Upper lobe of left lung (tissue), 6 donors: ENCODE measurements at places on chromosomes 7 and 10. TPM values are rescaled to one million over a fixed set of nuclear protein-coding genes. Genes with fewer than 3 reads are reported as not detected.
A peak's percentile ranks its signal among the peaks of the same experiment; 100 is the strongest.

The DENND2A gene
- 13.6 TPM for total RNA-seq

GRCh38 chr10:72336259-72337038 lies 18.3 kb downstream of the DNAJB12 start:
- peaks cover 77% of the 10 kb centered on the region for H3K4me1 ChIP-seq
- H3K4me3 ChIP-seq: no peak overlapping the region
- peak overlapping the region; percentile 91 for H3K27ac ChIP-seq

The ELMO1 gene
- total RNA-seq: 51.4 TPM

GRCh38 chr7:2105280-2105679 lies 127.5 kb downstream of the MAD1L1 start:
- DNase-seq: no peak
- no peak overlapping the region for H3K27ac ChIP-seq
- peaks cover 30% of the 10 kb centered on the region for H3K4me1 ChIP-seq
- H3K4me3 ChIP-seq: no peak overlapping the region
- no peaks in the 10 kb centered on the region for H3K36me3 ChIP-seq
- H3K27me3 ChIP-seq: no peaks in the 10 kb centered on the region

DNA sequence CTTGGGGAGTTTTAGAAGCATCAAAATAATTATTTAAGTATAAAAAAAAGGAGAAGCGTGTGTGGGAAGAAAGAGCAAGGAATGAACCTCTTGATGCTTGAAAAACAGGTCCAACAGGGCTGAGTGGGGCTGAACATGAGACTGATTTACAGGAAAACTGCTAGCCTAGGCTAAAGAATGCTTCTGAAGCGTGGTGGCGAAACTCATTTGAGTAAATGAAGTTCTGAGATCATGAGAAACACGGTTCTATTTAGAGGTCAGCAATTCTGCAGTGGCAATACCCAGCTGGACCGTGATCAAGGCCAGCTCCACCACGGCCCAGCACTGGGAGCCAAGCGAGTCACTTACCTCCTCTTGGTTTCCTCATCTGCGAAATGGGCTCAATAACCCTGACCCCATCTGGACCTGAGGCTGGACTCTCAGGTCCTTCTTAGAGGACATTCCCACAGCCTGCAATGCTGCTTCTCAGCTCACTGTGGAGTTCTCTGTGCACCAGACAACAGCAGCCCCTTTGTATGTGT lies 140.1 kb upstream of the ADAM12 start:
- no peak overlapping the region for H3K4me3 ChIP-seq
- H3K27ac ChIP-seq: no peak overlapping the region
- H3K4me1 ChIP-seq: no peaks in the 10 kb centered on the region
- peak; percentile 27 for DNase-seq

The PPIA gene
- total RNA-seq: 351 TPM

- no peaks in the 10 kb centered on the region for H3K27me3 ChIP-seq
- H3K27ac ChIP-seq: no peak overlapping the region
- DNase-seq: no peak
- H3K4me1 ChIP-seq: no peaks in the 10 kb centered on the region
- no peak overlapping the region for H3K4me3 ChIP-seq
- H3K36me3 ChIP-seq: no peaks in the 10 kb centered on the region
Observed at GRCh38 chr7:1800902-1801301, 130.8 kb downstream of the ELFN1 start.

The HOGA1 gene
- total RNA-seq: 1.1 TPM

DNA sequence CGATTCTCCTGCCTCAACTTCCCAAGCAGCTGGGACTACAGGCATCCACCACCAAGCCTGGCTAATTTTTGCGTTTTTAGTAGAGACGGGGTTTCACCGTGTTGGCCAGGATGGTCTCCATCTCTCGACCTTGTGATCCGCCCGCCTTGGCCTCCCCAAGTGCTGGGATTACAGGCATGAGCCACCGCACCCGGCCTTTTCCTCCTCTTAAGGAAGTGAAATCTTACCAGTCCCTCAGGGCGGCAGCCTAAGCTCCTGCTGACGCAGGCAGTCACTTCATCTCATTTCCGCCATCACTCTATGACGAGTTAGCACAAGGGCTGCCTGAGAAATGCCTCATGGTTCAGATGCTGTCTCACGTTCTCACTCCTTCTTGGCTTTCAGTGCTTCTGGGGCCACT lies 246.0 kb upstream of the SHH start:
- no peaks in the 10 kb centered on the region for H3K27me3 ChIP-seq
- H3K4me3 ChIP-seq: no peak overlapping the region
- no peak overlapping the region for H3K27ac ChIP-seq
- H3K36me3 ChIP-seq: no peaks in the 10 kb centered on the region
- no peaks in the 10 kb centered on the region for H3K4me1 ChIP-seq

The NXPH1 gene
- total RNA-seq: not detected

The AKR1C4 gene
- not detected for total RNA-seq
